Activated CD4-positive, CD25-positive, alpha-beta regulatory T cell treated with anti-CD3 and anti-CD28 coated beads, Interleukin-2, amount 50 U/mL, for 72 hours (primary cell): ENCODE measurements at places on chromosomes 12 and 14.

DNA sequence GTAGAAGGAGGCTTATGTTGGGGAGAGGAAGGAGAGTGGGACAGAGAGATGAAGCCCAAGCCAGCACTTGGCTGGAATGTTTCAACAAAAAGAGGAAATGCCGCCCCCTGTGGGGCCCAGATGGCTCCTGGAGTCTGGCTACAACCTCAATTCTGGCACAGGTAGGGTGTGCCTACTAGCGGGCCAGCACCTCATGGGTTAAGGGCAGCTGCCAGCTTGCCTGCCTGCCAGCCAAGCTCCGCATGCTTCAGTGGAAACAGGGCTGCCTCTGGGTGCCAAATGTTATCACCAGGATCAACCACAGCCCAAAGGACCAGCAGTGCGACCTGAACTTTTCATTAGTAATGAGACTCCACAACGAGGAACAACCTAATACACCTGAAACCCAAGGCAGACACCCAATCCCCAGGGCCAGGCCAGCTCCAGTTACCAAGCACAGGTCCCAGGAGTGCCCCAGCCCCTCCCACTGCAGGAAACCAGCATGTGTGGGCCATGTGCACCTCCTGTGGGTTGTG, 11.3 kb downstream of the RAB15 start:
- no peak for DNase-seq

DNA sequence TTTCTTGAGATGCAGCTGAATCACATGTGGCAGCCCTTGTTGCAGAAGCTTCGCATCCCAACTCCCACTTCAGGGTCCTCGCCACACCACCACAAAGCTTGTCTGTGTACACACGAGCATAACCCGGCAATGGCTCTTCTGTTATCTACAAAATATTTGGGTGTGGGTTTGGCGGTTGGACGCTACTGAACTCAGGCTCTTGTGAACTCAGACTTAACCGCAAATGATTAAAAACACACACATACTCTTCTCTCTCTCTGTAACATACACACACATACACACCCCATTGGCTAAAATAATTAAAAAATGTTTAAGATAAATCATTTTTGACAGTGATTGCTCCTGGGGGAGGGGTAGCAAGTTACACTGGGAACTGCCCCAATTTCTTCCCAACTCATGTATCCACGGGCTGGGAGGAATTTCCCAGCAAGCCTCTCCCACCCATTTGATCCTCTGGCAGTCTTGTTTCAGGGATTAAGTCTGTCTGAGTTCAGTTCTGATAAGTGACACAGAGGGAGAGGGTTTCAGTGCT, 63.7 kb upstream of the MANSC4 start:
- DNase-seq, result no peak

- DNase-seq, result no peak
Observed at GRCh38 chr12:64500394-64500793, 48.5 kb downstream of the TBK1 start.

DNA sequence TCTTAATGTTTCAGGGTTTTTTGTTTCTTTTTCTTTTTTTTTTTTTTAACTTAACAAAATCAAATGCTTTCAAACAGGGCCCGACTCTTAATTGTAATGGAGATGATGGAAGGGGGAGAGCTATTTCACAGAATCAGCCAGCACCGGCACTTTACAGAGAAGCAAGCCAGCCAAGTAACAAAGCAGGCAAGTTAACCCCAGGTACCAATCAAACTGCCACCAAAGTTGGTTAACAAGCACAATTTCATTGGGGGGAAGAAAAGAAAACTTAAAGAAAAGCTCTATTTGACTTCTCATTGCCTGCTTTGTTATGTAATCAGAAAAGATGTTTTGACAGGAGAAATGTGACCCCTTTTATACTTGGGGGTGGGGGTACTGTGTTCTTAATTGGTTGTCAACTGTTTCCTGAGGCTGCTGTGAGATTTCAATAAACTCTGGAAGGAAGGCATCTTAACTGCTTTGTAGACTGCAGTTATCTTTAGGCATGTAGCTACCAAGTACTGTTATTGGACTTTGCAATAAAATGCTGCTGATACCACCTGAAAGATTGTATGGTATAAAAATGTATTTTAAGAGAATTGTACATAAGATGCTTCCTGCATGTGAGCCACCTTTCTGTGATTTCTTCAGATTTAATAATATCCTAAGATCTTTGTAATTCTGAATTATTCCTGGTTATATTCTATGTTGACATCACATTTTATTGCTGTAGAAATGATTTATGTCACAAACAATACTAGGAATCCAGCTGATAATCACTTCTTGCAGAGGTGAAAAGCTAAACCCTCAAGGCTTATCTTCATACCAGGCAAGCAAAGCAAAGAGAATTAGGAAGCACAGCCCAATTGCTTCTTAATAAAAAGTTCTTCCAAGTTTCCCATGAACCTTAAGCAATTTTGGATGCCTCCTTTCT, 26.9 kb downstream of the MAPKAPK5 start:
- no peak for DNase-seq

DNA sequence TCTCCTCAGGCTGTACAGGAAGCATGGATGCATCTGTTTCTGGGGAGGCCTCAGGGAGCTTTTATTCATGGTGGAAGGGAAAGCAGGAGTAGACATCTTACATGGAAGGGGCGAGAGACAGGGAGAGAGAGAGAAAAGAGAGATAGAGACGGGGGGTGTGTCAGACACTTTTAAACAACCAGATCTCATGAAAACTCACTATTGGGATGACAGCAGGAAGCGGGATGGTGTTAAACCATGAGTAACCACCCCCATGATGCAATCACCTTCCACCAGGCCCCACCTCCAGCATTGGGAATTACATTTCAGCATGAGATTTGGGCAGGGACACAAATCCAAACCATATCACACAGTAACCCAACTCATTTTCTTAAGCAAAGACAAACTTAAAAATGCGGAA, 110.0 kb upstream of the EEA1 start:
- DNase-seq, result no peak

DNA sequence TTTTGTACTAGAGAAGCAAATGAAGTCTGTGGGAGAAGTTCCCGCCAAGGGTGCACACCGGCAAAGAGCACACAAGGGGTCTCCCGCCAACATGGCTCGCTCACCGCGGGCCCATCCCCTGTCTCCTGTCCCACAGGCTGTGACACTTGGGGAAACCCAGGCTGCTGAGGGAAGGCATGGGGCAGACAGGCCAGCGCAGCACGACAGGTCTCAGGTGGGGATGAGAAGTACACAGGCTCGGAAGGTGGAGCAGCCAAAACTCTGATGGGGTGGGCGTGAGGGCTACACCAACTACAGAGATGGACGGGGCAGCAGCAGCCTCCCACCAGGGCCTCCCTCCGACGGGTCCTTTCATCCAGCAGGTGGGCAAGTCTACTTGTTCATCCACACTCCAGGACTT, 64.4 kb downstream of the RNF34 start:
- no peak for DNase-seq

DNA sequence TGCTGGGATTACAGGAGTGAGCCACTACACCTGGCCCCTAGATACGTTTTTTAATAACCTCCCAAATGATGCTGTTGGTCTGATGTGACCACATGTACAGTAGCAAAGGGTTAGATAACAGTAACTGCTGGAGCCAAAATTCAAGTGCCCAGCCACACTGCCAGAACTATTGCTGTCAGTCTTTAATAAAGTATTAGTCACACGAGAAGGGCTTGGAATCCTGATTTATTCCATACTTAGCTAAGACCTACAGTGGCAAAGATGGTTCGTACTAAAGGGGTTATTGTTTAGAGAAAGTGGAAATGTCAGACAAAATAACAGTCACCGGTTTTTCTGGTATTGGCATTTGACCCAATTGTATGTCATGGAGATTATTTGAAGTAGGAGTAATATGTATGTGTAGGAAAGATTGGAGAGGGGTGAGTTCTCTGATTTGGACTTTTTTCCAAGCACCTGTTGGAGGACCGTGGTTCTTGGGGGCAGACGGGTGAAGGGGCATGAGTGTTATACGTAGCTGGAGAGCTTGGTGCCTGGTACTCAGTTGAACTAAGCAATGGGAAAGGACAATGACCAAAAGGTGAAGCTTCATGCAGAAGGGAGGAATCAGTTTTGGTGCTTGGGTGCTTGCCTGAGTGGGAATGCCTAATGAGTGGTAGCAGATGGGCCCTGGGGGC, 9.7 kb downstream of the TUBA1C start:
- no peak for DNase-seq
